LoVo (cell line): ENCODE measurements at places on chromosomes 11 and 22.

DNA sequence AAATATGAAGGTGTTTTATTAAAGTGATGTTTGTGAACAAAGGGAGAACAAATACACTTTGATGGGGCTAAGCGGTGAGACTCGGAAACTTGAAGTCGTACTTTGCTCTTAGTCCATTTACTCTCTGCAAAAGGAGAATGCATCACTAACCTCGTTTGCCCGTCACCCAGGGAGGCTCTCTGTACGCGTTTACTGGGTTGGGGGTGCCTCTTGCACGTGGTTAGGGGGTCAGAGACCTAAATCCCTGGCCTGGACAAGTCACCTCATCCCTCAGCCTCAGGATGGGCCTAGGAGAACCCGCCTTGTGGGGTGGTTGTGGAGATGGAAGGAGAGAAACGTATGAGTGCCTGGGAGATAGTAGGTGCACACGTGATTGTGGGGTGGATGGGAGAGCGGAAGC lies 803 bp upstream of the IFT27 start:
- DNase-seq, result no peak

GRCh38 chr11:57391539-57391938 lies 1.1 kb upstream of the PRG2 start:
- DNase-seq, result no peak

DNA sequence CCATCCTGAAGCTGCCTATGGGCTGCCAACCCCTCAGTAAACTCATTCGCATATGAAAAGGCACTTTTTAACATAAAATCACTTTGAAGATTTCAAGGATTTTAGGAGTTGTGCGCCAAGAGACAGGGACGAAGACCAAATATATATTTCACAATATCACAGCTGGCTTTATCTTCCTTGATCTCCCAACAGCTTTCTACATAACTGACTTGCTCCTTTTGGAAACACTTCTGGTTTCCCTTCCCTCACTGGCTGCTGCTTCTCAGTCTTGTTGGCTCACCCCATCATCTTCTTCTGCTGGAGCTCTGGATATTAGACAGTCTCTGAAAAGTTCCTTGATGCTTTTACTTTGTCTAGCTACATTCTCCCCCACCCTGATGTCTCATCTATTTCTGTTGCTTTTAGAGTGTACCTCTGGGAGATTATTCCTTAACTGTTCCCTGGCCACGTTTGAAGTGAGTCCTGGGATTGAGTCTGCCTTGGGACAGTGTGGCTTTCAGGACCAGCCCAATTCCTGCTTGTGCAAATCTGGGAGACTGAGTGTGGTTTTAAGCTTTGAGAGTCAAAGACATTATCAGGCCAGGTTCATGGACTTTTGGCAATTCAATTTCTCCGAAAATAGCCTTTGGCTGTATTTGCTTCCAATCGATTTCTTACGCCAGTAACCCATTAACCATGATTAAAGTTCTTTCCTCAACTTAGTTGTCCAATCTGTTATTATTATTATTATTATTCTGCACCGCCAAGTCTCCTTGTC lies 30.9 kb upstream of the NNMT start:
- DNase-seq, result no peak

- no peak for DNase-seq
These were observed at the start of gene DRICH1 for GRCh38 chr22:23632178-23632577. Gene DRICH1 (minus strand): TSS chr22:23632321. CDS start chr22:23632023, 298 bp downstream.

DNA sequence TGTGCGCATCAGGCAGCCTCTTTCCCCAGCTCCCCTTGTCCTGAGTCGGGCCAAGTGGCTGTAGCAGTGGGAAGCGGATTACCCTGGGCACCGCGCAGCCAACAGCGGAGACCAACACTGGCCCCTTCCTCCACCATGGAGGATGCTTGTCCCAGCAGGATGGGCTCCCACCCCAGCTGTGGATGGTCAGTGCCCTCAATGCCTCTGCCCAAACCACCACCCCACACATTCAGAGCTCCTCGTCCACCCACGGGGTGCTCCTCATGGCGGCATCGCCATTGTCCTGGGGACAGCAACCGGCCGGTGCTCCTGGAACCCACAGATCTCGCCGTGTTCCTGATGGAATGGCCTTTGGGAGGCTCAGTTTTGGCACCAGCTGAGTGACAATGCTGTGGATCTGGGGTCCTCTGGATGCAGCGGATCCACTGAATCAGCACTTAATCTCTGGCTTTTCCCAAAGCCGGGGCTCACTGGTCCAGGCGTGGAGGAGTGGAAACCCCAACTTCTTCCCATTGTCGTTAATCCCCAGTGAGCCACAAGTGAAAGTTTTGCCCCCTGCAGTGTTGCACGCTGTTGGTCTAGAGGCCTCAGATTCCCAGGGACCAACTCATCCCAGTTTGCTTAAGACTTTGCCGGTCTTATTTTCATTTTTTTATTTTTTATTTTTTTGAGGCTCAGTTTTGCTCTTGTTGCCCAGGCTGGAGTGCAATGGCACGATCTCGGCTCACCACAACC lies 4.1 kb upstream of the B4GALNT4 start:
- DNase-seq, result no peak

GRCh38 chr11:2781408-2782274 lies 81.8 kb upstream of the KCNQ1OT1 start:
- DNase-seq, result no peak
